ENCODE measurements at places on chromosomes 3 and 15.

DNA sequence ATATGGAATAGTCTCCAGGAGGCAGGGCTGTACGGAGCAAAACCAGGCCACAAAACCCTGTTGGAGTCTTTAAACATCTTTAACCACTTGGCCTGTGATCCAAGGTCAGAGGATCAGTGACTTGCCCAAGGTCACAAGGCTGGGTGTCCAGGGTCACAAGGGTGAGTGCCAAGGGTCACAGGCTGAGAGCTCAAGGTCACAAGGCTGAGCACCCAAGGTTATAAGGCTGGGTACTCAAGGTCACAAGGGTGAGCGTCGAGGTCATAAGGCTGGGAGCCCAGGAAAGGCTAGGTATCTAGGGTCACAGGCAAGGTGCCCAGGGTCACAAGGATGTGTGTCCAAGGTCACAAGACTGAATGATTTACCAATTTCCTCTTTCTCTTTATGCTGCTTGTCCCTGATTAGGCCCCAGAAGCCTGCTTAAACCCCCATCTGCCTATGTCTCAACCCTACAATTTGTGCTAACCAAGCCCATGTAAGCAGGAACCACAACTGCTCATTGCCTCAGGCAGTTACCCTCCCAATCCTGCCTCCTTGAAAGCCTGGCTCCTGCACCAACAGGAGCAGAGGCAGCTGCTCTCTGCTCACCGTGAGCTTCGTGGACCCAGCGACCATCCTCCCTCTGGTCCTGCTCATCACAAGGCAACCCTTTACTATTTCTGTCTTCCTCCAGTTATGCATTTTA is 51.5 kb downstream of the MGLL start:
- no peak for DNase-seq

DNA sequence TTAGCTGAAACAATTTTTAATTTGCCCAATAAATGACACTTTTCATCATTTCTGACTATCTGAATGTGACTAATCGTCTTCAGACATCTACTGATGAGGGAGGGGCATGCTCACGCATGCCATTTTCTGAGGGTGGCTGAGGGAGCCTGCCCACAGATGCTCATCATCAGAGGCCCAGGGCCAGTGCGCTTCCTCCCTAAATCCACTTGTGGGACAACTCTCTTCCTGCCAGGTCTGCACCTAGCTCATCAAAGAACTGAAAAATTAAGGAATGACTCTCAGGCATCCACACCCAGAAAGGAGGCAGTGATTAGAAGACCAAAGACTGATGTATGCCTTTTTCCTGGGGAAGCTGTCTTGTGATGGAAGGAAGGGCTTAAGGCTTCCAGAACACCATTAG is 22.8 kb downstream of the RTP3 start:
- DNase-seq, result no peak

DNA sequence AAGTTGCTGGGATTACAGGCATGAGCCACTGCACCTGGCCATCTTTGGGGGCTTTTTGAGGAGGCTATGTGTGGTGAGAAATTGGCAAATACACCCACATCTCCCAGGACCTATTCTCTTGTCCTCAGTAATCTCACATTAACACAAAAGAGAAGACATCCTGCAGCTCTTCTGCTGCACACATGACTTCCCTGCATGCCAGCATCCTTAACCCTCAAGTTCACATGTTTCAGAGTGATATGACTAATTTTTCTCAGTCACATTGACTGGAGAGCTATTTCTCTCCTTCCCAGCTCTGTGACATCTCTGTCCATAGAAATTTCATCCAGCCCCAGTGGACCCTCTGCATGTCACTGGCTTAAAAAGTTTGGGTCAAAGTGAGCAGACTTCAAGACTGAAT is 1.9 kb upstream of the SKIC8 start:
- DNase-seq, result no peak

DNA sequence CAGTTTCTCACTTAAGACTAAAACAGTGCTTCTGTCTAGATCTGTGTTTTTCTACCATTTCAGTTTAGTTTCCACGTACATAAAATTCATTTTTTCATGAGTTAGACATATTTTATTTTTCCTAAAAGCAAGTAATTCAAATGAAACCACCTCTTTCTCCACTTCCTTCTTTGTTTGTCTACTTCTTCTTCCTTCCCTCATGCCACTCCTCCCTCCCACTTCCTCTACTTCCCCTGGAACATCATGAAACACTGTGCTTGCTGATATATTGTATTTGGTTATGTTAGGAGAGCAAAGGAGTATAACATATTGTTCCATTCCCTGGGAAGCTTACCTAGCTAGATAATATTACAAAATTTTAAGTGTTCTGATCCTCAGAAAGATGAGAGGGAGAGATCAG is 36.7 kb upstream of the GOLGA8B start:
- no peak for DNase-seq

GRCh38 chr3:139108253-139108969 is 63.7 kb upstream of the PRR23C start:
- no peak for DNase-seq

DNA sequence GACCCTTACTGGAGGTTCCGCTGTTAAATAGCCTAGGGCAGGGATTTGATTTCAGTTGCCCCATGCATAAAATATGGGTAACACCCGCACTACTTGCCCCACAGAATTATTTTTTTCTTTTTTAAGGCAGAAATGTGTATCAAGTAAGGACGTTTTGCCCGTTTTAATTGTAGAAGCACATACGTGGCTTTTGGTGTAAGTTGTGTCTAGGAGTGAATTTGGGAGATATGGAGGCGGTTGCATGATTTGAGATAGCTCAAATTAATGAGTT is 636 bp upstream of the LRRC58 start:
- DNase-seq, result no peak

- no peak for DNase-seq
These were observed 756.4 kb upstream of the NR2F2 start for GRCh38 chr15:95574053-95574452.

- DNase-seq, result no peak
These were observed 21.1 kb downstream of the MAPK6 start for GRCh38 chr15:52039925-52040781.

- DNase-seq, result no peak
These were observed 691 bp downstream of the MAP2K1 start for GRCh38 chr15:66387163-66388042.

DNA sequence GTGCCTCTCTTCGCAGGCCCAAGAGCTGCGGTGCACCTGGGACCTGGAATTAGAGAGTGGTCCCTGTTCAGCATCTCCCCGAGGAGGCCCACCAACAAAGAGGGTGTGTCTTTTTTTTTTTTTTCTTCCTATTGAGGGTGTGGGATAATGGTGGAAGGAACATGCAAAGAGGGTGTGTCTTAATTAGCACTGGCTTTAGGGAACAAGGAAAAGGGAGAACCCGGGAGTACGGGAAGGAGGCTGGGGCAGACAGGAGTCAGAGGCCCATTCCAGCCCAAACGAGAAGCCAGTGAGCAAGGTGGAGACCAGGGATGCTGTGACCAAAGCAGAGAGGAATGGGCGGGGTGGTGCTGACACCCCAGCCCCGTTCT is 429 bp upstream of the LOXL1 start:
- no peak for DNase-seq

GRCh38 chr15:100873029-100873677 is 6.5 kb upstream of the ALDH1A3 start:
- peak; percentile 87 for DNase-seq

- peak; percentile 94 for DNase-seq
These were observed 14.4 kb upstream of the STARD5 start for GRCh38 chr15:81338170-81339007.

DNA sequence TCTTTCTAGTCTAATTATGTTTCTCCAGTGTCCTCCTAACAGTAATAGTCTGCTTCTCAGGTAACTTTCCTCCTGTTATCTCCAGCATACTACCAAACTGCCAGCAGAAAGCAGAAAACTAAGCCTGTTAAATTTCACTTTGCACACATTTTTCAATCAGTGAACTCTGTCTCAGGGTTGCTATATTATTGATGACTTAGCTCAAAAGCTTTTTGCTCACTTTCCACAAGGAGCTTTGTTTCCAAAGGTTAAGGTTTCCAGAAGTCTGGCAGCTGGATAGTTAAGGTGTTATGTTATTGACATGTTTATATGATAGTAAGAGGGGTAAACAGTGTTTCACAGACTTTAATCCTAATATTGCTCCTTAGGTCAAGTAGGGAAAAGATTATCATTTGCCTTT is 5.1 kb downstream of the TRPM7 start:
- DNase-seq, result no peak

DNA sequence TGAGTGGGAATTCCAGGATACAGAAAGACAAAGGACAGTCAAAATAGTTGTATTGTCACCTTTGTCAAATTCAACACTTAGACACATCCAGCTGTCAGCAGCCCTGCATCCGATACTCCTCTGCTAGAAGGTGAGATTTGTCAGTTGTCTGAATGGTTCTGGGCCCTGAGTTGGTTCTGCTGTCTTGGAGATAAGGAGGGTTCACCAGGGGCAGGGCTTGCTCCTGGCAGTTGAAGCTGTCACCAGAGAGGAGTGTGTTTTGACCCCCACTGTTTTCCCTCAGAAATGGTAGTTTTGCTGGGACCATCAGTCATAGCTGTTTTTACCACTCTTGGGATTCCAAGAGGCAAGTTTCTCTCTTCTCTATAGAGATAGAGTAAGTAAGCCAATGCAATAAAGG is 3.2 kb upstream of the KY start:
- DNase-seq, result no peak

- no peak for DNase-seq
These were observed 729.6 kb downstream of the NLGN1 start for GRCh38 chr3:174126990-174127758.

DNA sequence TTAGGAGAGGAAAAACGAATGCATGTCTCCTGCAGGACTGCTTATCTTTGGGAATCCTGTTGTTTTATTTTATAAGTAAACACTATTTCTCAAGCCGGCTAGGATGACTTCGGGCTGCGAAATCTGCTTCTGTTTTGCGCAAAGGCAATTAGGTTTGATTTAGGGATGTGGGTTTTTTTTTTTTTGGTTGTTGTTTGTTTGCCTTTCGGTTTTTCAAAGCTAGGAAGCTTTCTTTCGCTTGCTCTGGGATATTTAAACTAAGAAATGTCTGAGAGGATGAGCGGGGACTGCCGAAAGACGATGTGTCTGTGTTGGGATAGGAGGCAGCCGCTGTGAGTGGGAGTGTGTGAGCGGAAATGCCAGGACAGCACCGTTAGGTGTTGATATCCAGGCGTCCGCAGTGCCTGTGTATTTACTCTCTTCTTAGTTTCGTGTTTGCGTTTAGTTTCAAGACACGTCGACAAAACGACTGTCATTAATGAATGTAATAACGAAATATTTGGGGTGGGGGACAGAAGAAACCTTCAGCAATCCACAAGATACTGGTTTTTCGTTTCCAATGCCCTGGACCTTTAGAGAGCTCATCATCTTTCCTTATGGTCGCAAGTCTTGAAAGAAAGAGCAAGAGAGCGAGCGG is 604 bp downstream of the ISL2 start:
- no peak for DNase-seq

DNA sequence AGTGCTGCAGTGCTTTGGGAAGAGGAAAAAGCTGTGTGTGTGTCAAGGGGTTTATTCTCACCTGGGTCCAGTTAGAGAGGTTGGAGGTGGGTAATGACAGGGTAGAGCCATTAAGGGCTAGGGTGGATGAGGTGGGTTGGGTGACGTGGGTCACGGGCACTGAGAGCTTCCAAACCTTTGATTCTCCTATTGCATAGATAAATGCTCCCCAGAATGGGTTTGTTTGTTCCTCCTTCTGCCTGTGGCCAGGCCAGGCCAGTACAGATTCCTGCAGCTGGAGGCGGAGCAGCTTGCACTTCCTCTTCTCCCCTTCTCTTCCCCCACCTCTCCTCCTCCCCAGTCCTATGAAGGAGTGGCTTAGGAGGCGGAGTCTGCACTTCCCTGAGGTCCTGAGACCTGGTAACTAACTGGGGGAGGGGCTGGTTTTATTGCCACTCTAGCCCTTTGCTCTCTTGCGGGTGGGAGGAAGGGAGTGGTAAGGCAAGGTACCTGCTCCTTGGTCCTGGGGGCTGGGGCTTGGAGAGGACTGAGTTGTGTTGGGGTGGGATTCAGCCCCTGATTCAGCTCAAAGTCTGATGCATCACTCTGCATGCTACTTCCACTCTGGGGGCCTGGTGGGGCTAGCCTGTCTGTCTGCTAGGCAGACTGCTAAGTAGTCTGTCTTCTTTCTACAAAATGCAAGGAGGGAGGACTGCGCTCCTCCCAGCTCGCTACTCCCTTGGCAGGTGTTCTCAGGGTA is 3.5 kb downstream of the SPINT1 start:
- DNase-seq, result no peak

DNA sequence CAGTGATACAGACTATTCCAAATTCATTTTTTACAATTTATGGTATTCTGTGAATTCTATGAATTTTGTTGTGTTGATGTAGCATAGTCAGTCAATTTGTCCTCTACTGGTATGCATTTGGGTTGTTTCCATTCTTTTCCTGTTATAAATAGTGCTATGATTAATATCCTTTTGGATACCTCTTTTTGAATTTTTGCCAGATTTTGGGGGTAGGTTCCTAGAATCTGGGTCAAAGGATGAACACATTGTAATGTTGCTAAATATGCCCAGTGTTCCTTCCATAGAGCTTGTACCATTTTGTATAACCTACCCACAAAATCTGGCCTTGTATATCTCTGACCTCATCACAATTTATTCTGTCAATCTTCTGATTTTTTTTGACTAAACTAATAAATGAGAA is 44.4 kb upstream of the C3orf38 start:
- no peak for DNase-seq

GRCh38 chr3:110390372-110390771 is 681.2 kb upstream of the NECTIN3 start:
- DNase-seq, result no peak

DNA sequence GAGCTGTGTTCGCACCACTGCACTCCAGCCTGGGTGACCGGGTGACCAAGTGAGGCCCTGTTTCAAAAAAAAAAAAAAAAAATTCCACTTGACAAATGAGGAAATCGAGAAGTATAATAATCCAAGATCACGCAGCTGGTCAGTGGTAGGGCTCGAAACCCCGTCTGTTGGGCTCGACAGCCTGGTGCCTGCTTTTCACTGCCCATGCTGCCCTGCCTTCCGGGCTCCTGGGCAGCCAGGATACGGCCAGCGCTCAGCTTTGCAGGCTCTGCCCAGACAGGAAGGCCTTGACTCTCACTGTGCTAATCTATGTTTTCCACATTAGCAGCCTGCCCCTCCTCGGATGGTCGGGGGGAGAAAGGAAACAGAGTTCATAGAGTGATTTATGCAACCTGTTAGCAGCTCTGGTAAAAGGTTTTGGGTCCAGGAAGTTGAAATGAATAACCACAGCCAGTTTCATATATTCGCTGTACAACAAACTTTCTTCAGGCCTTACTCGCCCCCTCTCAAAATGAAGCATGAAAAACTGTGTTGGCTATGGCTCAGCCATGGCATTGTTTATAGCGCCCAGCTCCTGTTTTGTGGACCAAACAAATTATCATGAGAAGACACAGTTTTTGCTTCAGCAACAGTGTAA is 108.8 kb downstream of the XXYLT1 start:
- DNase-seq, result no peak
